ENCODE measurements at places on chromosomes 6 and 20.

DNA sequence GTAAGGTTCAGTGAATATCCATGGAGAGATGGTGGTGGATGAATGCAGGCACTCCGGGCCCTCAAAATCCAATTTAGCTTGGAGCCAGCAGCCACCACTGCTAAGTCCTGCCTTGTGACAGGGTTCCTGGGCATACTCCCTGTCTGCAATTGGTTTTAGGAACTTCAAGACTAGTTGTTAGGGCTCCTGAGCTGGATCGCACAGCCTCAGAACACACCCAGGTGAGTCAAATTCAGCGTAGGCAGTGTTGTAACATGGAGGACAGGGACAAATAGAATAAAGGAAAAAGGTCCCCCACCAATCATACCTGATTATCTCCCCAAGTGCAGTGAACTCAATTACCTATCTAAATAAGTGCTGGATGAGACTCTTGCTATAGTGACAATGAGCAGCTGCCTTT lies 74.6 kb downstream of the PERP start:
- no peak for DNase-seq

- DNase-seq: no peak
These were observed 14.9 kb upstream of the MAPRE1 start for GRCh38 chr20:32804817-32805216.

- no peak for DNase-seq
These were observed 18.0 kb downstream of the TCFL5 start for GRCh38 chr20:62843656-62844055.

- no peak for DNase-seq
These were observed 11.1 kb upstream of the NTSR1 start for GRCh38 chr20:62697468-62697912.

- no peak for DNase-seq
These were observed 105.5 kb downstream of the DHX35 start for GRCh38 chr20:39067526-39068216.

DNA sequence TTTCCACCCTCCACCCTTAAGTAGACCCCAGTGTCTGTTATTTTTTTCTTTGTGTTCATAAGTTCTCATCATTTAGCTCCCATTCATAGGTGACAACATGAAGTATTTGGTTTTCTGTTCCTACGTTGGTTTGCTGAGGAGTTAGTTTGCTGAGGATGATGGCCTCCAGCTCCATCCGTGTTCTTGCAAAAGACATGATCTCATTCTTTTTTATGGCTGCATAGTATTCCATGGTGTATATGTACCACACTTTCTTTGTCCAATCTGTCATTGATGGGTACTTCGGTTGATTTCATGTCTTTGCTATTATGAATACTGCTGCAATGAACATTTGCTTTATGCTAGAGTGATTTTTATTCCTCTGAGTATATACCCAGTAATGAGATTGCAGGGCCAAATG lies 301.2 kb downstream of the ADGRG6 start:
- no peak for DNase-seq

DNA sequence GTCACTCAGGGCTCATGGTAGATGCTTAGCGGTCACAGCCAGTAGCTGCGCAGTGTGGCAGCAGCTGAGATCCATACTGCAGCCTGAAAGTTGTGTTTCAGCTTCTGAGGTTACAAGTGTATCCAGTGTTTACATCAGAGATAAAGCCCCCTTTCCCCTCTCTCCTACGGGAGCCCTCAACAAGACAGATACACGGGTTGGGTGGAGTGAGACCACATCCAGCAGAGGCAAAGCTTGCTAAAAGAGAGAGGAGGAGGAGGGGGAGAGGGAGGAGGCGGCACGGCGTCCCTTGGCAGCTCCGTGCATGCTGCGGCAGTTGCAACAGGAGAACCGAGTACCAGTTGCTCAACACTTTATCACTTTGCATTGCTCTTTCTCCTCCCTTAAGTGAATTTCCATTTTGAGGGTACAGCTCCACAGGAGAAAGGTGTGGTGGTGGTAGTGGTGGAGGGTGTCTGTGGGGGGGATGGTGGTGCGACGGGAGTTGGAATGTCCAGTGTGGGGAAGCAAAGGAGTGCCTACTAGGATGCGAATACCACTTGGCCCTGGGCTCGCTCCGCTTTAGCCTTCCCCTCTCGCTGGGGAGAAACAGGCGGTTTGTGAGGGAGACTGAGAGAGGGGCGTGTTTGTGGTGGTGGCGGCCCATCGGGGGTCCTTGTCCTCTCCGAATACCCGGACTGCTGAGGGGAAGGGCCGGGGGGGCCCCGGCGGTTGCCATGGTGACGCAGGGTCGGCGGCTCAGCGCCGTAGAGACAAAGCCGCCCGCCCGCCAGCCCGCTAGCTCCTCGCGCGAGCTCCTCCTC lies 405 bp upstream of the RNF182 start:
- no peak for DNase-seq

DNA sequence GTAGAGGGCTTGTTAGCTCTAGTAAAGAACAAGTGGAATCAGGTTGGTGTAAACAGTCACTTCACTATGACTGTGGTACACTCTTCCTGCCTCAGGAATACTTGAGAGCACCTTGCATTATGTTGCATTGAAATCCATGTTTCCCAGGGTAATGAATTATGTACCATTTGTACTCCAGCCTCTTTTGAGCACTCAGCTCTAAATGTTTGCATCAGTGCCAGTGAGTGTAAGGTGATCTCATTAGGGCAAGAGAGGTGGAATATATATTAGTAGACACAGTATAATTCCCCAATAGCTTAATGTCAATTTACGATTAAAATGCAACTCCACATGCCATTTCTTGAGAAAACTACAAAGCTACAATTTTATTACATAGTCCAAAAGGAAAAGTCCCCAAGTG lies 319.6 kb upstream of the POU3F2 start:
- no peak for DNase-seq

GRCh38 chr6:112997421-112998085 lies 650.4 kb downstream of the RFPL4B start:
- DNase-seq: no peak

- no peak for DNase-seq
These were observed 6.9 kb upstream of the BLCAP start for GRCh38 chr20:37534401-37535157.
